ENCODE measurements at places on chromosomes 4 and X.

- DNase-seq = no peak
Measured at GRCh38 chr4:52529983-52530382, 129.1 kb downstream of the USP46 start.

- DNase-seq = no peak
Measured at GRCh38 chr4:186144198-186144945, 39.9 kb downstream of the FAM149A start.

DNA sequence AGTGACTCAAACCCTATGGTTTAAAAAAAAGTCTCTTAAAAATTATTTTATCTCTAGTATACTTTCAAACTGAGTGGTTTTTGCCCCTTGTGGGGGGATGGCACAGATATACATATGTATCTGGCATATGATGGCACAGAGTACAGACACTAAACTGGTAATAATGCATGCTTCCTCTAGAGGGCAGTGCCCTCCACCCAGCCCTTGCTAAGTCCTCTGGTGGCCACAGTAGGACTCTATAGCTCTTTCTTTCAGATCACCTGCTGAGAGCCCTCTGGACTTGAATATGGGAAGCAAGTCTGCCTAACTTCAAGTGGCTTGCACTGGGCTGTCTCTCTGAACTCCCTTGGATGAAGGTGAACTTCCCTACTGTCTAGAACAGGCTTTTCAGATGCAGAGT is 66.3 kb downstream of the TSPAN7 start:
- DNase-seq = no peak

- DNase-seq = no peak
Measured at GRCh38 chr4:30716158-30716557, 4.0 kb upstream of the PCDH7 start.

DNA sequence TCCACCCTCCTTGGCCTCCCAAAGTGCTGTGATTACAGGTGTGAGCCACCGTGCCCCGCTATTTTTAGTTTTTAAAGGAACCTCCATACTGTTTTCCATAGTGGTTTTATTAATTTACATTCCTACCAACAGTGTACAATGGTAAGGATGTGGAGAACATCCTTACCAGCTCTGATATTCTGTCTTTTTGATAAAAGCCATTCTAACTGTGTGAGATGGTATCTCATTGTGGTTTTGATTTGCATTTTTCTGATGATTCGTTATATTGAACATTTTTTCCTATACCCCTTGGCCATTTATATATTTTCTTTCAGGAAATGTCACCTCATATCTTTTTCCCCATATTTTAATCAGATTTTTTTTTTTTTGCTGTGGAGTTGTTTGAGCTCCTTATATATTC is 14.2 kb upstream of the TLR2 start:
- DNase-seq = no peak

- DNase-seq = no peak
Measured at GRCh38 chr4:171281359-171281758, 531.8 kb upstream of the GALNTL6 start.

DNA sequence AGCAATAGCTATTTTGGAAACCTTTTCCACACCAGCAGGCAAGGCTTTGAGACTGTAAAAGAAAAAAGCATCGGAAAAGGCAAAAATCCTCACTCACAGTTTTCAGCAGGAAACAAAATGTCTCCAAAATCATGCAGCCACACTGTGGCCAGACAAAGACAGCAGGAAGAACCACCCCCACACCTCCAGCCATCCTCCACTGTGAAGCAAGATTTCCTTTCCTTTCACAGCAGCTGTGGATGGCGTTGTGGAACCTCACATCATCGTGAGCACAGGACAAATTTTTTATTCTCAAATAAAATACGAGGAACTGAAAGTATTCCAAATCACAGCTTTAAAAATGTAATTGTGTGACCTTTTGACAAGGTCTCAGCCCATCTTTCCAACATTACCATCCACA is 351.7 kb upstream of the NOCT start:
- DNase-seq = no peak

GRCh38 chrX:20989361-20989760 is 384.9 kb upstream of the CNKSR2 start:
- DNase-seq = no peak

GRCh38 chr4:78136109-78137081 is 79.3 kb downstream of the FRAS1 start:
- no peak for DNase-seq

- DNase-seq = no peak
Measured at GRCh38 chr4:188552741-188553275, 413.6 kb downstream of the TRIML1 start.

- DNase-seq = no peak
Measured at GRCh38 chr4:25157081-25157480, 3.2 kb downstream of the SEPSECS start.

DNA sequence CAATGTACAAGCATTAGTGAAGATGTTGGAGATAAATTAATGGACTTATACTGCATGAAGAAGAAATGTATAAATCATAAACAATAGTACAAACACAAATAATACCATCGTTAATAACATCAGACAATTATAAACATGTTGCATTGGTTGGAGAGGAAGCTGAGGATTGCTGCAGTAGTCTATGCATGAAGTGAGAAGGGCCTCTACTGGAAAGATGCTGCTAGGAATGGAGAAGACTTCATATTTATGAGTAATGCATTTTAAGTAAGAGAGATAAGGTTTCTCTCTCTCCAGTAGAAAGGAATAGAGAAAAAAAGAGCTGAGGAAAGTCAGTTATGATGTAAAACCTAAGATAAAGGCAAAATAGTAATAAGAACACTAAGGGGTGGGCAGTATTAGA is 247.8 kb downstream of the GRID2 start:
- no peak for DNase-seq

All from CD8-positive, alpha-beta memory T cell (primary cell).